ENCODE measurements at places on chromosomes 3 and 15. TPM values are rescaled to one million over a fixed set of nuclear protein-coding genes. Genes with fewer than 3 reads are reported as not detected.
A peak's percentile ranks its signal among the peaks of the same experiment; 100 is the strongest.

DNA sequence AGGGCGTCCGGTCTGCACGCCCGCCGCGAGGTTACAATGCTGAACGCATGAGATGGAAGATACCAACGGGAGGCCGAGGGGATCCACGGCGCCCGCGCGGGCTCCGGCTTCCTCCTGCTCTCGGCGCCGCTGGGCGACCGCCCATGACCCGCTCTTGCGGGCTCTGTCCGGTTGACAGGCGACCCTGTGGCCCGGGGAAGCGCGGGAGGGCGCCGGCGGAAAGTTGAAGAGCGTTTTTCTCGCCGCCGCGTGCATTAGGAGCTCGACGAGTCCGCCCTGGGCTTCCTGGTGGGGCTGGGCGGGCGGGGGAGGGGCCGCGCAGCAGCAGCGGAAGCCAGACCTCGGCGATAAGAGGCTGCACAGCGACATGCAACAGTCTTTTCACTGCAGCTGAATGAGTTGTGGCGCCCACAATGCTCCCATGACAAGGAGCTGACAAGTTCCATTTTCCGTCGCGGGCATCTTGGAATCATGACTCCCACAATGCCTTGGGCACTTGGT is at the start of gene MBNL1:
TSS of gene MBNL1 (plus strand) at position 375 of the 501 bp plus-strand sequence. CDS start 31,265 bp downstream, outside the sequence.
- peak within 1 kb of the TSS; percentile 96 for H3K27ac ChIP-seq
- H3K4me1 ChIP-seq = peaks cover 16% of the 10 kb centered on the region
- peak within 1 kb of the TSS; percentile 93 for H3K4me3 ChIP-seq
- H3K27me3 ChIP-seq = peaks cover 42% of the 10 kb centered on the region
- peak; percentile 44 for DNase-seq

DNA sequence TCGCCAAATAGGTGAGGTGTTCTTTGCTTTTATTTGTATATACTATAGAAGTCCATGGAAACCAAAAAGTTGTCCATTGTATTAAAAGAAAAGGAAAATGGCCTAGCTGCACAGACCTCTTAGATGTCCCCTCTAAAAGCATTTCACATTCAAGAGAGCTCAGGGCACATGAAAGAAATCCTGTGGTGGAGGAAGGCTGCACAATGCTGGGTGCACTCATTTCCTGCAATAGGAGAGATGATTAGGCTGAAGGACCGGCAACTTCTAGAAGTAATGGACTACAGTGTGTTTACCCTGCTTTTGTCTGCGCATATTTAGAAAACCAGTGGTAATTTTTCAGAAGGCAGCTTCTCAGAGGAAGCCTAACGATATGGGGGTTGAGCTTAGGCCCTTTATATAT is 25.4 kb downstream of the PPM1L start:
- H3K27ac ChIP-seq = peak overlapping the region; percentile 77
- peaks cover 1% of the 10 kb centered on the region for H3K36me3 ChIP-seq
- no peaks in the 10 kb centered on the region for H3K27me3 ChIP-seq
- H3K4me3 ChIP-seq = no peak overlapping the region
- peaks cover 31% of the 10 kb centered on the region for H3K4me1 ChIP-seq
- DNase-seq = no peak

DNA sequence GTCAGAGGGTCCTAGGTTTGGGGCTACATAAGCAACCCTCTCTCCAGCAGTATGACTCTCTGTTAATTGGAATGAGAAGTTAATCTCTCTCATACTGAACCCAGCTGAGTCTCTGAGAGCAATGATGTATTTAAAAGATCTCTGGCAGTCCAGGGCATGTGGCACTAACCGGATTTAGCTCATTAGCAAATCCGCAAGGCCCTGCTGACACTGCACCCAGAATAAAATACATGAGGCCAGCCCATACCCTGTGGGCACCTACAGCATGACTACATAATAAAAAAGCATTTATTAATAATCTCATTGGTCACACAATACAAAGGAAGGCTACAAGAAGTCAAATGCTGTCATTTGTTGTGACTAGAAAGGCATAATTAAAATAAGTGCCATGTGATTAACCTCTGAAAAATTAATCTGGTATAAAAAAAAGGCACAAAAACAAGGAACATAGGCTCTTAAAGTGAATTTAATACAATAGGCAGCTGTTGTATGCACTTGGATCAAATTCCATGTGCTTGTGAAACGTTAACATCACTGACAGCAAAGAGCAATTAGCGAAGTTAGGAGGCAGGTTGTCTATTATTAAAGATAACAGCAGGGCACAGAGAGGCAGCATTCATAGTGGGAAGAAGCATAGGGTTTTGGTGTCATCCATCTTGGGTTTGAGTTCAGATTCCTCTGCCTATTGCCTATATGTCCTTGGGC is 381.2 kb downstream of the WDR72 start:
- H3K36me3 ChIP-seq = no peaks in the 10 kb centered on the region
- no peak for DNase-seq
- H3K4me1 ChIP-seq = peaks cover 44% of the 10 kb centered on the region
- peaks cover 1% of the 10 kb centered on the region for H3K27me3 ChIP-seq

DNA sequence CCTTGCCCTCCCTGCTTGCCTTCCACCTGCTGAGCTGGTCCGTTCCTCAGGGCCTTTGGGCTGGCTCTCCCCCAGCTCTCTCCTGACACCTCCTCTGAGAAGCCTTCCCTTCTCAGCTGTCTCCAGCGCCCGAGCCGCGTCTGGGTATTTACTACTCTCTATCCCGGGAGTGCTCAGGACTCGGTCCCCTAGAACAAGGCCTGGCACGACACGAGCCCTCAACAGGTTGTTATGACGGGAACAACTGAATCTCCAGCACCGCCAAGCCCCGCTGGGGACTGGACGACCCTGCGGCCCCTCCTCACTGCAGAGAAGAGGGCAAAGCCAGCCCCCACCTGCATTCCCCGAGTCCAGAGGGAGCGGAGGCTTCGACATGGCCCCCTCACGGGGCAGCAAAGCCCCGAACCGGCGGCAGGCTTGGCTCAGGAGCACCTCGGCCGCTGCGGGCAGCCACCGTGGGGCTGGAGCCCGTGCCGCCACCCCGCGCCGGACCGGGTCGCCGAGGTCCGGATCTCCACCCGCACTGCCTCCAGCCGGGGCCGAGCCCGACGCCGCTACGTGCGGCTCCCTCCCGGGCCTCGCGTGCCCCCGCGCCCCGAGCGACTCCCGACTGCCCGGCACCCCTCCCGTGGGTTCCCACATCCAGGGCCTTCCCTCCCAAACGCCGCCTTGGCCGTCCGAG is 792 bp downstream of the TPRA1 start:
- no peak overlapping the region for H3K27ac ChIP-seq
- no peaks in the 10 kb centered on the region for H3K36me3 ChIP-seq
- H3K27me3 ChIP-seq = peaks cover 3% of the 10 kb centered on the region
- peak; percentile 29 for DNase-seq
- peaks cover 16% of the 10 kb centered on the region for H3K4me1 ChIP-seq

DNA sequence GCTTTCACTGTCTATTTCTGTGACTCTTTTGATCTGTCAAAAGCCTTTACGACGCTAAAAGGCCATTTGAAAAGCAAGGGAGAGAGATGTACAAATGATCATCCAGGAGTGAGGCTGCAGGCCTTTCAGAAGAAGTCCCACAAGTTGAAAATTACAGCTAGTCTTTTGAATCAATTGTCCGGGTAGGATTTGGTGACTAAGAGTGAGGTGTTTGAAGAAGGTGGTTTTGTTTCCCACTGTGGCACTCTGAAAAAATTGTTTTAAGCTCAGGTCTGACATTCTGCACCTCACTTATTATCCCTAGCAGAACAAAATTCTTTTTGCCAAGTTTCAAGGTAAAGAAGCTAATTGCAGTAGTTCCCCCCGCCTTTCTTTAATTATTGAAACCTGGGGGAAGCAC is 50.8 kb upstream of the TMEM108 start:
- H3K4me3 ChIP-seq = no peak overlapping the region
- no peak overlapping the region for H3K27ac ChIP-seq
- no peaks in the 10 kb centered on the region for H3K36me3 ChIP-seq
- DNase-seq = no peak
- no peaks in the 10 kb centered on the region for H3K27me3 ChIP-seq
- no peaks in the 10 kb centered on the region for H3K4me1 ChIP-seq

GRCh38 chr3:105304487-105304886 is 62.2 kb upstream of the ALCAM start:
- H3K4me3 ChIP-seq = no peak overlapping the region
- no peak for DNase-seq
- no peaks in the 10 kb centered on the region for H3K4me1 ChIP-seq
- H3K27ac ChIP-seq = no peak overlapping the region
- no peaks in the 10 kb centered on the region for H3K27me3 ChIP-seq
- H3K36me3 ChIP-seq = no peaks in the 10 kb centered on the region

GRCh38 chr3:135128818-135129217 is 333.8 kb downstream of the EPHB1 start:
- H3K4me1 ChIP-seq = no peaks in the 10 kb centered on the region
- no peak overlapping the region for H3K27ac ChIP-seq
- H3K27me3 ChIP-seq = peaks cover 18% of the 10 kb centered on the region

DNA sequence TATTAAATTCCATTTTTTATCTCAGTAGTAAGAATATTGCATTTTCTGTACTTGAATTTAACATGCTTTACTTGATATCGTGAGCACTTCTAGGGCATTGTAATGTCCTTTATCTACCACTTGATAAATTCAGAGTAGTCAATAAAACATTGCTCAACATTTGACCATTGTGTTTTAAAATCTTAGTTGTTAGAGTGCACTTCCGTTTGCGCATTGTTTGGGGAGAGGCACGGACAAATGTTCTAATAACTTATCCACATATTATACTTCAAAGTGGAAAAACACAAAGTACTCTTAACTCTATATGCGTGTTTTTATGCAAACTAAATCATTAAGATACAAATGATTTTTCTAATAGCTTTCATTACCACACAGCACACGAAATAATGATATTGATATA is 419 bp downstream of the FAM227B start:
- H3K4me3 ChIP-seq = peak overlapping the region; percentile 98
- DNase-seq = no peak
- peak overlapping the region; percentile 100 for H3K27ac ChIP-seq
- H3K4me1 ChIP-seq = peaks cover 31% of the 10 kb centered on the region

DNA sequence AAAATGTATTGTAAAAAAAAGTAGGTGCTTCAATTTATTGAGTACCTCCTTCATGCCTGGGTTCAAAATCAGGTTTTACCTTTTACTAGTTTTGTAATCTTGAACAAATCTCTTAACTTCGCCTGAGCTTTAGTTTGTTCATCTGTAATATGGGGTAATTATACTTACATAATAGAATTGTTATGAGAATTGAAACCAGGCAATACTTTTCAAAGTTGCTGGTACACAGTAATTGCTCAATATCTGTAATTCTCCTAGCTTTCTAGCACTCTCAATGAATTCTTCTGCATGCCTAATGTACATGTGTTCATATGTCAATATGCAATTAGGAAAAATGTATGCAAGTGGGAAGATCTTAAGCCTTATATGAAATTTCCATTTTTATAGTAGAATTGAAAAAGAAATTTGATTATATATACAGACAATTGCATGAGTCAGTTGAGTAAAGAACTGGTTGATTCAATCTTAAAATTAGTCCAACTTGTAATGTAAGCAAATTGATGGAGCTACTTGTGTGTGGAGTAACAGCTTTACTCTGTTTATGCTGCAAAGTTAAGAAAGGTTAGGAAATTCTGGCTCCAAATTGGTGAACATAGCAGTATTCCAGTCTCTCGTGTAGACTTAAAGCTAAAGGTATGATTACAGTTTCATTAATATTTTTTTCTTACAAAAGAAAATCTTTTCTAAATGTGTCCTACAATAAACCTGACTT is 4.1 kb downstream of the TNFSF10 start:
- H3K4me3 ChIP-seq = no peak overlapping the region
- no peak overlapping the region for H3K27ac ChIP-seq
- DNase-seq = no peak
- peaks cover 8% of the 10 kb centered on the region for H3K4me1 ChIP-seq
- no peaks in the 10 kb centered on the region for H3K27me3 ChIP-seq

DNA sequence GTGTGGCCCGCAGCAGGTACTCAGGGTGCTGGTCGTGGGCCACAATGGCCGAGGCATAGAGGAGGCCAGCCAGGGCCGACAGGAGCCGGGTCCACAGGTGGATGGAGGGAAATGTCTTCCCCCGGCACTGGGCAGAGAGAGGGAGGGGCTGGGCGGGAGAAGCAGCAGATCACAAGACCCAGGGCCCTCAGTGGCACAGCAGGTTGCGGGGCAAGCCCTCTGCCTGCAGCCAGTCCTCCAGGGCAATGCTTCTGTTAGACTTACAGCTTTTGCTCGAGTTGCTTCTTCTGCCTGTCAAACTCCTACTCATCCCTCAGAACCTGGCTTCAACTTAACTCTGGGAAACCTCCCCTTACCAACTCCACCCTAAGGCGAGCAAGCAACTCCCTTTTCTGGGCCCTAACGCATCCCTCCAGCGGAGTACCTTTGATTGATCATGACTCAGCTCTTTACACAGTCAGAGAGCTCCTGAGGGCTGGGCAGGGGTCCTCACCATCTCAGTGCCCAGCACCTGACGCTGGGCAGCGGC is 16.0 kb downstream of the TMEM44 start:
- H3K4me3 ChIP-seq = no peak overlapping the region
- H3K27me3 ChIP-seq = no peaks in the 10 kb centered on the region
- H3K4me1 ChIP-seq = no peaks in the 10 kb centered on the region
- H3K27ac ChIP-seq = no peak overlapping the region
- H3K36me3 ChIP-seq = peaks cover 14% of the 10 kb centered on the region

- H3K36me3 ChIP-seq = peaks cover 6% of the 10 kb centered on the region
- H3K4me1 ChIP-seq = peaks cover 7% of the 10 kb centered on the region
- H3K27ac ChIP-seq = peak within 1 kb of the TSS; percentile 97
- DNase-seq = peak; percentile 58
- peak within 1 kb of the TSS; percentile 85 for H3K4me3 ChIP-seq
These were observed at the start of gene DUSP7 for GRCh38 chr3:52056521-52056967. DUSP7 (minus strand) TSS chr3:52056571; CDS start chr3:52056366, 205 bp downstream.

GRCh38 chr3:69122403-69122802 is at the start of gene LMOD3:
LMOD3 (minus strand) TSS chr3:69122595; CDS start chr3:69122386, 209 bp downstream.
- H3K27ac ChIP-seq = no peak within 1 kb of the TSS
- no peak within 1 kb of the TSS for H3K4me3 ChIP-seq
- H3K36me3 ChIP-seq = no peaks in the 10 kb centered on the region
- no peak for DNase-seq
- H3K27me3 ChIP-seq = no peaks in the 10 kb centered on the region
- peaks cover 8% of the 10 kb centered on the region for H3K4me1 ChIP-seq

DNA sequence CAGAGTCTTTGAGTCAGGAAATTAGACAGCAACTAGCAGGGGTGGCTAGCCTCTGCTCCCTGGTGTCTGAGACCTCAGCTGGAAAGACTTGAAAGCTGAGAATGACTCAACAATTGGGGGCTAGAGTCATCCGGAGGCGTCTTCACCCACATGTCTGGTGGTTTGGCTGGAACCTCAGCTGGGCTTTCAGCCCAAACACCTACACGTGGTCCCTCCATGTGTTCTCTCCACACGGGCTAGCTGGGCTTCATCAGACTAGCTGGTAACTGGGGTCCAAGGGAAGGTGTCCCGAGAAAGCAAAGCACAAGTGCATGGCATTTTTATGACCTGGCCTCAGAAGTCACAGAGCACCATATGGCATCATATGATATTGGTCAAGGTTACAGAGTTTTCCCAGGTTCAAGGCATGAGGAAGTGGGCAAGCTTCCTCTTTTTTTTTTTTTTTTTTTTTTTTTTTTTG is 19.9 kb upstream of the ABHD2 start:
- H3K27ac ChIP-seq = no peak overlapping the region
- DNase-seq = no peak
- no peaks in the 10 kb centered on the region for H3K27me3 ChIP-seq
- H3K36me3 ChIP-seq = peaks cover 2% of the 10 kb centered on the region
- peaks cover 2% of the 10 kb centered on the region for H3K4me1 ChIP-seq

PLSCR5 gene
- not detected for total RNA-seq

ZNF774 gene
- 9.5 TPM for total RNA-seq

TNNC1 gene
- 3.6 TPM for total RNA-seq

C2CD4B gene
- total RNA-seq = 0.69 TPM

GPR176 gene
- total RNA-seq = 1.1 TPM

ESYT3 gene
- total RNA-seq = 3.5 TPM

CFAP91 gene
- 75.0 TPM for total RNA-seq

LYZL4 gene
- total RNA-seq = not detected

SCN11A gene
- 1.6 TPM for total RNA-seq

SI gene
- 2.0 TPM for total RNA-seq
